ENCODE measurements at places on chromosomes 12 and 14.

DNA sequence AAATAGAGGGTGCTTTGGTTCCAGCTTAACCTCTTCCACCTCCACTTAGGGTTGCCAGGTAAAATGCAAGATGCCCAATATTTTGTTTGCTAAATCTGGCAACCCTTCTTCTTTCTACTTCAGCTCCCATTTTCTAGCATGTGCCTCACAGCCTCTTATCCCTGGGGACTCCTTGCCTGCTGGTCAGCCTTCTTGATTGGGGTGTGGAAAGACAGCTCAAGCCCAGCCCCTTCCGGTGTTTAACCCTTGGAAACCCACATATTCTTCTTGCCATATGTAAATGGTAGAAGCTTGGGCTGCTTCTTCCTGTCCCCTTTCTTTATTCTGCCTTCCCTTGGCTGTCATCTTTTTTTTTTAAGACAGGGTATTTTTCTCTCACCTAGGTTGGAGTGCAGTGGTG is 5.7 kb downstream of the SPIC start:
- no peak for DNase-seq

DNA sequence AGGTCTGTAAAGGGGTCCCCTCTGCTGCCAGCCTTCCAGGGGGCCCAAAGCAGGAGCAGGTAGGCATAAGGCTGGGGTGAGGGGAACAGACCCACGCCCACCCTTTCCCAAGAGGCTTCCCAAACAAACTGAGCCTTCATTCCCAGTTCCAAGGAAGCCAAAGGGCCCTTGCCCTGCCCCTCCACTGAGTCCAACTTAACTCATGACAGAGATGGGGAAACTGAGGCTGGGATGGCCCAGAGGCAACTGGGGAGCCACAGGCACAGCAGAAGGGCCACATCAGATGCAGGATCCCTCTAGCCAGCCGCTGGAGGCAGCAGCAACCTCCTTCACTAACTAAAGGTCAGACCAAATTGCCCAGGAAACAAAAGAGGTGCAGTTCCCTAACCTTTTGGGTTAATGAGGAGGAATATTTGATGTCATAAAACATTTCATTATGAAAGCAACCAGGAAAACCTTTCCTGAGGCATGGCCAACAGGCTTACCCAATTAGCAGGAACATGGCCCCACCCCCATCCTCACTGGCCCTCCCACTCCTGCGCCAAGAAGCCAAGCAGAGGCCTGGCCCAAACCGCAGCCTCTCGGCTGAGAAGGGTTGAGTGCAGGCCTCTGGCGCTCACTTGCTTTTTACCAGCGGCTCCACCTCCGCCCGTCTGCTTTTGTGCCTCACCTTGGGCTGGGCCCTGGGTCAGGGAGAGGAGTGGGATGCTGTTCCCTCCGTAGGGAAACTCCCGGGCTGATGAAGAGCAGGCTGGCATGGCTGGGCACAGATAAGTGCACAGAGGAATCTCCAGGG is 293.5 kb upstream of the RTL1 start:
- no peak for DNase-seq

- DNase-seq: no peak
Measured at GRCh38 chr12:45425426-45425825, 209.5 kb downstream of the ANO6 start.

DNA sequence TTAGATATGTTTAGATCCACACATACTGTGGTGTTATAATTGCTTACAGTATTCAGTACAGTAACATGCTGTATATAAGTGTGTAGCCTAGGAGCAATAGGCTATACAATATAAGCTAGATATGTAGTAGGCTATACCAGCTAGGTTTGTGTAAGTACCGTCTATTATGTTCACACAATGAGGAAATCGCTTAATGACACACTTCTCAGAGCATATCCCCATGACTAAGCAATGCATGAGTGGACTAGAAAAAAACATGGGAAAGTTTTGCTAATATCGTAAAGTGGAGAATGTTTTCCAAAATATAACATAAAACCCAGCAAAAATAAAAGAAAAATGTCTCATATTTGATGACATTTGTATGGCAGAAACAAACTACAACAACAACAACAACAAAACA is 27.3 kb downstream of the AKAP3 start:
- no peak for DNase-seq
